Activated naive CD4-positive, alpha-beta T cell treated with anti-CD3 and anti-CD28 coated beads, Interleukin-2, amount 10 ng/mL, durations not matched to agents 5 hours and 36 hours (primary cell): ENCODE measurements at places on chromosomes 3 and 15. TPM values are rescaled to one million over a fixed set of nuclear protein-coding genes. Genes with fewer than 3 reads are reported as not detected.

The ABHD14A gene
- total RNA-seq = 14.1 TPM

The MEGF11 gene
- not detected for total RNA-seq

The KNL1 gene
- 44.1 TPM for total RNA-seq

The ADAMTS17 gene
- total RNA-seq = 8.9 TPM

The SKOR1 gene
- 0.36 TPM for total RNA-seq

The MORC1 gene
- not detected for total RNA-seq
